ENCODE measurements at places on chromosomes 16 and 17.

GRCh38 chr17:45992175-45992574, 6.9 kb upstream of the STH start:
- DNase-seq = no peak

GRCh38 chr17:38981636-38982035, 14.4 kb upstream of the FBXO47 start:
- no peak for DNase-seq

- DNase-seq = no peak
Measured at GRCh38 chr16:9429646-9430330, 338.3 kb downstream of the HAPSTR1 start.

GRCh38 chr17:28118362-28118761, 75.9 kb downstream of the NLK start:
- no peak for DNase-seq

DNA sequence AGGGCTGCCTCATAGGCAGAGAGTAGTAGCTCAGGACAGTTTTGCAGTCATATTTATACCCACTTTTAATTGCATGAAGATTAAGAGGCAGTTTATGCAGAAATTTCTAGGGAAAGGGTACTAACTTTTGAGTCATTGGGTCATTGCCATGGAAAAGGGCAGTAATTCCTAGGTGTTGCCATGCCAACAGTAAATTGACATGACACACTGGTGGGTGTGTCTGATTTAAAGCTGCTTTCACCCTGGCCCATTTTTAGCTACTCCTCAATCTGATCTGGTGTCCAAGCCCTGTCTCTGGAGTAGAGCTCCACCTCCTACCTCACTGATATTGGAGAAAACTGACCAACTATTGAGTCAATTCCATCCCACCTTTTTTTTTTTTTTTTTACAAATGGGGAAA, 161.5 kb upstream of the ZKSCAN2 start:
- no peak for DNase-seq

Data from activated T-helper 9 cell treated with anti-CD3 and anti-CD28 coated beads, Interleukin-2, amount 50 U/mL, for 16 hours (primary cell).